ENCODE measurements at places on chromosomes 5 and 9. TPM values are rescaled to one million over a fixed set of nuclear protein-coding genes. Genes with fewer than 3 reads are reported as not detected.

PAXX gene
- total RNA-seq: 11.9 TPM

ARHGEF37 gene
- 22.6 TPM for total RNA-seq

DDX4 gene
- not detected for total RNA-seq

FOXD4L4 gene
- total RNA-seq: not detected

SLC6A18 gene
- total RNA-seq: not detected

ASPN gene
- 10.3 TPM for total RNA-seq

DNA sequence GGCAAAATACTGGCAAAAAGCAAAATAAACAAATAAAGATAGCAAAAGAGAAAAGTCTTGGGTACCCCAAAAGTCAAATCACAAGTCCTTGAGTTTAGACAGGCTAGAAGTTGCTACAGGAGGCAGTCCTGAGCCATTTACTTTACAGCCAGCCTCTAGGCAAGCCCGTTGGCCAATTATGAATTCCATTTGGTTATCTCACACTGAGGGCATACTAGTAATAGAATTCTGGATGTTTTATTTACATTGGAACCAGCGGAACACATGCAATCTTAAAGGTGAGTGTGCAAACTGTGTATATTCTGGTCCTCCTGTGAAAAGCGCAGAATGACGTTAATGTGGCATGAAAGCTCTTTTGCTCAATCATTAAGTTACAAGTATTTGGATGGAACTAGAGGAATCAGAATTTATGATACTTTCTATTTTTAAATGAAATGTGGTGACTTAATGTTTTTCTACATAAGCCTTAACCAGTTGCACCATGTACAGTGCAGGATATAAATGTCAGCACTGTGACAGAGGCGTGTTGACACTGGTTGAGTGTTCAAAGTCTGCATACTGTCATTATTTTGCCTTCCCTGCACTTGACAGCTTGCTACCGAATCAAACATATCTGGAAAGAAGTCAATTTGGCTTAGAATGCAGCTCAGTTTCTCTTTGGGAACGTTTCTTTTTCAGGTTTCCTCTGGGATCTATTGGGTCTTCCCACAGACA, 7.9 kb downstream of the GDNF start:
- DNase-seq: no peak

DNA sequence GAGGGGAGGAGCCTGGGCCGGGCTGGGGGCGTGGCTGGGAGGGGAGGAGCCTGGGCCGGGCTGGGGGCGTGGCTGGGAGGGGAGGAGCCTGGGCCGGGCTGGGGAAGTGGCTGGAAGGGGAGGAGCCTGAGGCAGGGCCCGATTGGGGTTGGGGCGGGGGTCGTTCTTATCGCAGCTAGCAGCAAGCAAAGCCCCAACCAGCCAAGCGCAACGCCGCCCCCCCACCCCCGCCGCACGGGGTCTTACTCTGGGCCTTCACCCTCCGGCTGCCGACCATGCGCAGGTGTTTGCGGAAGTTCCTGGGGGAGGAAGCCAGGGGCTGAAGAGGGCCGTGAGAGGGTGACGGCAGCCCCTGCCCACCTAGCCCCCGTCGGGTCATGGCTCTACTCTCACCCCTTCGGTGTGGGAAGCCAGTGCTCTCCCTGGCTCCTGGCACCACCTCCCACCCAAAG, 5.0 kb downstream of the NSMF start:
- peak; percentile 66 for DNase-seq

DNA sequence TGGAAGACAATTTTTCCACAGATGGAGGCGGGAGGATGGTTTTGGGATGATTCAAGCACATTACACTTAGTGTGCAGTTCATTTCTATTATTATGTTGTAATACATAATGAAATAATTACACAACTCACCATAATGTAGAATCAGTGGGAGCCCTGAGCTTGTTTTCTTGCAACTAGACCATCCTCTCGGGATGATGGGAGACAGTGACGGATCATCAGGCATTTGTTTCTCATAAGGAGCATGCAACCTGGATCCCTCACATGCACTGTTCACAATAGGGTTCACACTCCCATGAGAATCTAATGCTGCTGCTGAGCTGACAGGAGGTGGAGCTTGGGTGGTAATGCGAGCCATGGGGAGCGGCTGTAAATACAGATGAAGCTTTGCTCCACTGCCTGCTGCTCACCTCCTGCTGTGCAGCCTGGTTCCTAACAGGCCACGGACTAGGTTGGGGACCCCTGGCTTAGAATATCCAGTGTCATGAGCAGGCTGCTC, 1.6 kb downstream of the STKLD1 start:
- no peak for DNase-seq

GRCh38 chr5:51273021-51273420, 110.2 kb upstream of the ISL1 start:
- DNase-seq: no peak

- DNase-seq: no peak
These were observed 13.2 kb downstream of the GZMK start for GRCh38 chr5:55037046-55037771.

DNA sequence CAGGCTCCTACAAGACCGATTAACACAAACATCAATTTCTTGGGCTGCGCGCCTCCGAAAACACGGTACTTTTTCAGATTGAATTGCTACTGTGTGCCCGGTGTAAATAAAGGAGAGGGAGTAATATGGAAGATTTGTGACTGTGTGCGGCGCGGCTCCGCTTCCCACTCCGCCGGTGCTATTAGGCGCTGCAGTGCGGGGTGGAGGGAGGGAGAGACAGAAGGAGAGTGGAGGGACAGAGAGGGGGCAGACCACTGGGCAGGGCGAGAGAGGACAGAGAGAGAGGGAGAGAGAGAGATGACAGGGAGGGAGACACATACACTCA, 24.7 kb upstream of the RNU6ATAC start:
- peak; percentile 53 for DNase-seq

DNA sequence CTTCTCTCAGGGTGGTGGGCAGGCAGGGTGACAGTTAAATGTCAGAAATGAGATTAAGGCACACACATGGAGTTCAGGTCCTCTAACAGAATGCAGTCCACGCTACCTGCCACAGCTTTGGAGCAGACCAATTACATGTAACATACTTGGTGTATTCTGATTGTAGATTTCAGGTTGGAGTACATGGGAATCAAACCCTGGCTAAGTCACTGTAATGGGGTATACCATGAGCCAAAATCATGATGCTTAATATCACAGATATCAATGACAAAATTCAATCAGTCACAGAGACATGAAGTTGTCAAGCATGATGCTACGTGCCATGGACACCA, 48.9 kb downstream of the MEF2C start:
- no peak for DNase-seq

DNA sequence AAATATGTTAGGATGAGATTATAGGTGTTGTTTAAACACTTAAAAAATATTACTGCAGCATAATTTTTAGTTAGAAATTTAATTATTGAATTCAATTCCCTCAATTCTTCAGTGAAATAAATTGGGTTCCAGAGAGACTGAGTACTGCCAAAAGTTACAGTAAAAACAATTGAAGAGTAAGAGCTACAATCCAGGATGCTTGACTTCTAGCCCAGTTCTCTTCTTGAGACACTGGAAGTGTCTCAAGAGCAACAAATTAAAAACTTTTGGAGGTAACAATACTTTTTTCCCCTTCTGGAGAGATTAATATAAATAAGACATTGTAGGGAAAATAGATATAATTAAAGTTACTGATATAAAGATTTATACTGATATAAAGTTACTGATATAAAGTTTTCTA, 8.3 kb downstream of the ITGA1 start:
- DNase-seq: no peak

- peak; percentile 79 for DNase-seq
These were observed 8.8 kb upstream of the LCP2 start for GRCh38 chr5:170306381-170306831.

DNA sequence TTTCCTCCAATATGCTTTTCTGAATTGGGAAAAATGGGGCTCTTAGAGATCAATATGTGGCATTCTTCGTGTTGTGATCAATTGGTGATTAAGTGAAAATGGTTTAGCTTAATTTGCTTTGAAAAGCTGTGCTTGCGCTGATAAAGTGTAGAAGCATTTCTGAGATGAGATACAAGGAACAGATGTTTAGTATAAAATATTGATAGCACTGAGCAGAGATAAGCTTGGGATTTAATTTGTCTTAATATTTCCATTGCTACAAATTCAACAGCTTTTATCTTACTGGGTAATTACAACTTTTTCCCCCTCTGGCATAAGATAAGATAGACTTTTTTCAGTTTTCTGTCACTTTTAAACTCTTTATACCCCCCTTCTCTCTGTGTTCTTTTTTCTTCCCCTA, 2204.9 kb upstream of the WWC1 start:
- no peak for DNase-seq

- DNase-seq: no peak
These were observed 295.9 kb downstream of the PSAT1 start for GRCh38 chr9:78592811-78593210.

GRCh38 chr5:92852219-92852618, 728.8 kb downstream of the NR2F1-AS1 start:
- no peak for DNase-seq

GRCh38 chr9:91930475-91930874, 19.6 kb downstream of the ROR2 start:
- no peak for DNase-seq

GRCh38 chr5:153489611-153490010, 859 bp upstream of the GRIA1 start:
- DNase-seq: no peak

- DNase-seq: no peak
These were observed 10.7 kb upstream of the IRX1 start for GRCh38 chr5:3584724-3585531.

DNA sequence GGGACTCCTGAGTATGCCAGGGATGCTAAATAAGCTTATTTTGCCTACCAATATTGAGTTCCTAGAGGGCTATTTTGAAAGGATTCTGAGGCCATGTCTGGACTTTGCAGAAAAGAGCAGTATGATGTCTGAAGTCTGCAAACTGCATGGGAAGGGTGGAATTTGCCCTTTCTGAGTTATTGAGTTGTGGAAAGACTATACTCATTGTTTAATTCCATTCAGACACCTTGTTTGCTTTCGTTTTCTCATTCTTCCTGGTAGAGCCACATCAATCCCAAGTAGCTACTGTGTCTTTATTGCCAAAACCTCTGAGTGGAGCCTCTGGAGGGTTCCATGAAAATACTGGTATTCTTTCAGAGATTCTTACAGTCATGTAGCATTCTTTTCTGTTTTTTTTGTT, 50.9 kb upstream of the PPP1R2B start:
- no peak for DNase-seq

- no peak for DNase-seq
These were observed 10.4 kb upstream of the RXRA start for GRCh38 chr9:134315716-134316448.

All from stomach (tissue), 19 donors.